ENCODE measurements at places on chromosomes 11 and 22.

GRCh38 chr22:35977136-35977535 lies 51.5 kb downstream of the RBFOX2 start:
- no peak for DNase-seq

- DNase-seq: no peak
Measured at GRCh38 chr22:32119568-32120235, 39.4 kb downstream of the C22orf42 start.

GRCh38 chr22:45726081-45726480 lies 54.4 kb downstream of the ATXN10 start:
- no peak for DNase-seq

GRCh38 chr11:36212564-36213392 lies 76.4 kb downstream of the COMMD9 start:
- no peak for DNase-seq

DNA sequence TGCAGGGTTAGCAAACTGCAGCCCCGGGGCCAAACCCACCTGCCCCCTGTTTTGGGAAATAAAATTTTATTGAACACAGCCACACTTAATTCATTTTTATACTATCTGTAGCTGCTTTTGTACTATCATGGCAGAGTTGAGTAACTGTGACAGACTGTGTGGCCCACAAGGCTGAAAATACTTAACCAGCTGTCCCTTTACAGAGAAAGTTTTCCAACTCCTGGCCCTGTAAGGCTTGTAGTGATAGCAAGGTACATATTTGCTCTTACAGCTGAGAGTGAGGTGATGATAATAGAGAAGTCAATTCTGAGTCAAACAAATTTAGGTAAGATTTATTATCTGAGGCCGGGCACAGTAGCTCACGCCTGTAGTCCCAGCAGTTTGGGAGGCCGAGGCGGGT lies 87.4 kb upstream of the SLC6A5 start:
- DNase-seq: no peak

GRCh38 chr11:2934611-2935239 lies 5.5 kb upstream of the PHLDA2 start:
- no peak for DNase-seq
